ENCODE measurements at places on chromosomes 4 and X.

DNA sequence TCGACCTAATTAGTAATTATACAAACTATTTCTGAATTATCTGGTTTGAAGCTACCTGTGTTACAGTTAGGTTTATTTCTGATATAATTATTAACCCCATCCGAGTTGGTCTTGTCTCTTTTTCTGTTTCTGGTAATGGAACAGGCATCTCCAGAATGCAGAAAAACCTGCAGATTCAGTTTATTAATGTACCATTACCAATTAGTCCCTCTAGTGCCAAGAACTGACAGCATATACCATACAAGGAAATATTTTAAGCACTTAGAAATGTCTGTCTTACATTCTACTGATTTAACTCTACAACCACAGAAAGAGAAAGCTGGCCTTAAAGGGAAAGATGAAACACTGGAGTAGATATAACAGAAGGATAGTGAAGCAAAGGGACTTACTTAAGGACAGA is 570.6 kb downstream of the CENPC start:
- no peak for DNase-seq

GRCh38 chrX:79259073-79259689 is 108.0 kb downstream of the ITM2A start:
- no peak for DNase-seq

- DNase-seq = no peak
These were observed 483.6 kb downstream of the SH2D1A start for GRCh38 chrX:124829930-124830329.

- DNase-seq = peak; percentile 48
These were observed 95.2 kb downstream of the GPAT3 start for GRCh38 chr4:83631066-83631465.

DNA sequence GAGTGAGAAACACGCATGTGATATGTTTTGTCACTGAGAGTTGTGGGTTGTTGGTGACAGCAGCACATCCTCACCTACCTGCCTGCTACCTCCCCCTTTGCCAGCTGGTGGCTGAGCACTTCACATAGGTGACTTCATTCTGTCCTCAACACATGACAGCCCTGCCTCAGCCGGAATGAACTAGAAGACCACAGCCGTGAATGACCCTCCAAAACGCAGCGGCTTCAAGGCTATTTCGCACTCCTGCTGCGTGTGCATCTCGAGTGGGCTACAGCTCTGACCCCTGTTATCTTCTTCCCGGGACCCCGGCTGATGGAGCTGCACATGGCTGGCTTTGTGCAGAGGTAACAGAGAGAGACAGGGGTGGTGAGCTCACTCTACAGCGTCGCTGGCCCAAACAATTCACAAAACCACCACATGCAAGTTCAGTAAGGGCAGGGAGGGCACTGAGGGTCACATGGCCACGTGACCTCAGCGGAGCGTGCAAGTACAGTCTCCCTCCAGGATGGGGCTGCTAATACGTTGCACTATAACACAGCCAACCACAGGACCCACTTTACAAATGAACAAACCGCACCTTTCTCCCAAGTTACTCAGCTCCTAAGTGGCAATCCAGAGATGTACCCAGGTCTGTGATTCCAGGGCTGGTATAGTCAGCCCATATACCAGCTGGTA is 6.3 kb upstream of the PPP2R2C start:
- no peak for DNase-seq

- no peak for DNase-seq
These were observed 159.9 kb upstream of the MAMLD1 start for GRCh38 chrX:150203248-150203645.

DNA sequence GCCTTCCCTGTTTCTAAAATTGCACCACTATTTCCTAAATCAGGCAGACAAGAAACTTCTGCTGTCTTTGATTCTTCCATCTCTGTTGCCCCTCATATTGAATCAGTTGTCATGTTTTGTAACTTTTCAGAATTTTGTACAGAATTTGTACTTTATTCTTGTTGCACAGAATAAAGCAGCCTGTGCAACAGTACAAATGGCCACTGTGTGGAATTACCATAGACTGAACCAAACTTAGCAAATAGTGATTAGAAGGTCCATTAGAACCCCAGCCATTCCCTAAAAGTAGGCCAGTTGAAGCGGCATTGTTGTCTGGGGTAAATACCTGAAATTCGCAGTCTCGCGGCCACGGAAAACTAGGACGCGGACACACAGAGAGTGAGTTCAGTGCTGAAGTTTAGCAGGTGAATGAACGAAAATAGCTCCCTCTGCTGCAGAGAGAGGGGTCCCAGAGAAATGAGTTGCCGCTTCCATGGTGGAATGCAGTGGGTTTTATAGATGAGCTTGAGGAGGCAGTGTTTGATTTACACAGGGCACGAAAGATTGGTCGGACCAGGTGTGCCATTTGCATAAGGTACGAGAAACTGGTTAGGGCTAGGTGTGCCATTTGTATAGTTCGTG is 71.8 kb downstream of the C4orf33 start:
- DNase-seq = peak; percentile 30

DNA sequence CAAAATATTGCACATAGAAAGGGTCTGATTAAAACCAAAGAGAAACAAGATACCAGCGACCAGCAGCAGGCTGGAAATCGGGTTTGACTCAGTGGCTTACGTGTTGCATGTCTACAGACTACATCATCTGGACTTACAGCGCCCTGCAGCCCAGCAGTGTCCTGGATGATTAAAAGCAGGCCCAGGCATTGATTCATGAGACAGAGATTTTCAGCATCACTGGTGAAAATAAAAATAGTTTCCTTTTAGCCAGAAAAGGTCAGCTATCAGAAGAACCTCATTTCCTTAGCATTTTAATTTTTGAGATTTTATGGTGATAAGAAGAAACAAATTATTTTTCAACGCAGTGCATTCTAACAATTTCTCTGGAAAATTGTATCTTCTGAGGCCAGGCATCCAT is 190.6 kb downstream of the PTTG2 start:
- no peak for DNase-seq

DNA sequence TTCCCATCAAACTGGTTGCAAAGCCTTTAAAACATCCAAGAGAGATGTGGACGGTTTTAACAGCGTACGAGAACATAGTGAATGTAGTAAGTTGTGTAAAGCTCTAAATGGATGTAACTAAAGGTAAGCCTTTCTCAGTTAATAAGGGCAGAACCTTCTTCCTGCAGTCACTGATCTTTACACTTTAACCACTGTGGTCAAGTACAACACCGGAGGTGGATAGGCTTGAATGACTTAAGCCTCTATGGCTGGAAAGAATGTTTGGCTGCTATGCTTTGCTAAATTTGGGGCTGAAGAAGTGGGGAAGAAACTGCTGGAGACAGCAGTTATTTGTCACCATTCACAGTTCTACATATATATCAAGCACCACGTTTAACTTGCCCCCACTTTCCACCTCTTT is 285.1 kb upstream of the FMR1 start:
- DNase-seq = no peak

DNA sequence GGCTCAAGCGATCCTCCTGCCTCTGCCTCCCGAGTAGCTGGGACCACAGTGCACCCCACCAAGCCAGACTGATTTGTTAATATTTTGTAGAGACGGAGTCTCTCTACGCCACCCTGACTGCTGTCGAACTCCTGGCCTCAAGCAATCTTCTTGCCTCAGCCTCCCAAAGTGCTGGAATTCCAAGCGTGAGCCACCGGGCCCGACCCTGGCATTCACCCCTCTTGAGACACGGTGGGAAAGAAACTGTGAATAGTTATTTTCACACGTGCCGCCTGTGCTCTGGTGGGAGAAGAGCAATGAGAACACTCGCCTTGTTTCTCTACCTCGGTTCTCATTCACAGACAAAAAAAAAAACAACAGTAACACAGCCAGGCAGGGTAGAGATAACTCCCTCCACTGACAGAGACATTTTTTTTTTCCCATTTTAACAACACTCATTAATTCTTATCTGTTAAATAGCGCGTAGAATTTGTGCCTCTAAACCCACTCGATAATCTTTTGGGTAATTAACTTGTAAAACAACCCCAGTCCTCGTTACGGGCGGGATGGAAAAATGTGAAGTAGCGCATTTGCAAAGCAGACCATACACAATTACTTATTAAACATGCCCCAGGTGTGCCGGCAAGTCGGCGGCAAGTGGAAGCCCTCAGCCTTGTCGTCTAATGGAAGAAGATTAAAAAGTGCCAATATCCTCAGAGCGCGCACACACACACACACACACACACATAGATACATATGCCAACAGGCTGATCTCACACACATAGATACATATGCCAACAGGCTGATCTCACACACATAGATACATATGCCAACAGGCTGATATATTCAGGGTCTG is 103.3 kb downstream of the DHRSX start:
- no peak for DNase-seq

Measured in hepatocyte (in vitro differentiated cells).